ENCODE measurements at places on chromosomes 5 and 9.

DNA sequence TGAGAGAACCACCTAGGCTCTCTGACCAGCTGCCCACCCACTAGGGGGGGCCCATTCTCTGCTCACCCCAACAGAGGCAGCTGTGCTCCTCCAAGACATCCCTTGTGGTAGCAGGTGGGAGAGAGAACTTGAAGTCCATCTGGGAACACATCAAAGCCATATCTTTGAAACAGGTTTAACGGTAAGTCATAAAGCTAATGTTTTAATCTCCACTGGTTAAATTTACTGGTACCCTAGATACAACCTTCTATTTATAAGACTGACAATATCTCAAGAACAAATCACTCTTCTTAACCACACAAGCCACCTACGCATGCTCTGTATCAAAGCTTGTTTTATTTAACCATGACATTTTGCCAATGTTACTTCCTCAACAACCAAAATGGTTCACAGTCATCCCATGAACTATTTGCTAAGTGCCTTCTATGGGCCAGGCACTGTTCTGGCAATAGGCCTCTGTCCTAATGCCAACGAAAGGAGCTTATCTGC is 20.4 kb downstream of the AUH start:
- no peak for DNase-seq

DNA sequence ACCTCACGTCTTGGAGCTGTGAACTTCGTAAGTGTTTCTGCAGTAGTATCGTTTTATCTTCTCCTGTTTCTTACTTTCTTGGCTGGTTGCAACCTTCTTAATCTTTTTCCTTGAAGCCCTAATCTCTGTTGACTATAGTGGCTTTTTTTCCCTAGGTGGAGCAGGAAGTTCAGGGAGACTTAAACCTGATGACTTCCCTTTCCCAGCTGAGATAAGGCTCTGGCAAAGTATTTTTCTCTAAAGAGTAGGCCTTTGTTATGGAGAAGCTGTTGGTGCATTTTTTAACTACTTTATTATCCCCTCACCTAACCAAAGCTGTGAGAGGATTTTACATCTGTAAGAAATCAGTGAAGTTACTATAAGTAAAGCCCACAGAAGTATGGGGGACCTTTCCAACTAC is 723.1 kb upstream of the RIOK2 start:
- DNase-seq = no peak

DNA sequence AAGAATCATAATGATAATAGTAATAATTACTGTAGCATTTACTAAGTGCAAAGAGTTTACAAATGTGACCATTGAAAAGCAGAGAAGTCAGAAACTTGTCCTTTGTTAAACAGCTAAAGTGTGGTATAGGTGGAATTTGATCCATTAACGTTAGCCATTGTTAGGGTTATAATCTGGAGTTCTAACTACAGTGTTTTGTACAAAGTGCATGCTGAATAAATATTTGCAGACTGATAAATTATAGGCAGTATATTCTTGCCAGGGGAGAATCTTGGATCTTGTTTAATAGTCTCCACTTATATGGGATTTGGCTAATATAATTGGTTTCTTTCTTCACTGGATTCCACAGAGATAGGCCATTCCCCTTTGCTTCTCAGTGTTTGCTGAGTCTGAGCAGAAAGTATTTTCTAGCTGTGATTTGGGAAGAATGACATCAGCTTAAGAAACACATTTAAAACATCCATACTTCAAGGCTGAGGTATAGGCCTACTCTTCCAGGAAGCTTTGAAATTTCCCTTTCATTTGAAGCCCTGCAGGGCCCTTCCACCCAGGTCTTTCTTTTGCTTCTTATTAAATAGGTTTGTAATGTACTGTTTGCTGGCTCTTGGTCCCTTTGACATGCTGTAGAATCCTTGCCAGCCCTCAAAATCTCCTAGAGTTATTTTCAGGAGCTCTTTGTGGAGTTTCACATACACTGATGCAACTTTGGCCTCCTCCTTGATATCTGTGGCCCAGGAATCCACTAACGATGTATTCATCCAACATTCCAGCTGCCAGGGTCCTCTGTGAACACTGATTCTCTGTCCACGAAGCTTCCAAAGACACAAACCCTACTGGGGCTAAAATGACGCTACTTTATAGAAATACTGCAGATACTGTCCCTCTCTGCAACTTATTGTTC is 51.4 kb downstream of the ATP10B start:
- no peak for DNase-seq

- no peak for DNase-seq
These were observed 87.9 kb upstream of the FSD1L start for GRCh38 chr9:105359892-105360291.

DNA sequence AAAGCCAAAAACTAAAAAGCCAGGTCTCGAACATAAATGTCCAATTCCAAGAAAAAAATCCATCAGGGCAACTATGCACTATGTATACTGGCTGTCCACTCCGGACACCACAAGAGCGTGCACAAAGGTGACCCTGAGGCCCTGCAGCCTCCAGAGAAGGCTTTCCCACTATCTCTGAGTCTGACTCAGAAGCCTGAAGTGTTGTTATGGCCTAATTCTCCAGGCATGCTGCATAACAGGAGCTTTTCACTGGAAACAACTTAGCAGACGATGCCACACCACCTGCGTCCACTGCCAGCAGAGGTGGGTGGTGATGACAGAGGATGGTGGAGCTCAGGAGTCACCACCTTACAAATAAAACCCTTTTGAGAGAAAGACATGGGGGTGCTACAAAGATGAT is 63.7 kb downstream of the HABP4 start:
- DNase-seq = no peak

- DNase-seq = no peak
These were observed 354.2 kb downstream of the MRPS30 start for GRCh38 chr5:45162974-45163373.

- no peak for DNase-seq
These were observed 11.3 kb upstream of the GRHPR start for GRCh38 chr9:37410969-37411785.

GRCh38 chr5:165004175-165004574 is 1498.8 kb downstream of the MAT2B start:
- DNase-seq = no peak

GRCh38 chr5:130528474-130528873 is 624.2 kb downstream of the CHSY3 start:
- DNase-seq = no peak

DNA sequence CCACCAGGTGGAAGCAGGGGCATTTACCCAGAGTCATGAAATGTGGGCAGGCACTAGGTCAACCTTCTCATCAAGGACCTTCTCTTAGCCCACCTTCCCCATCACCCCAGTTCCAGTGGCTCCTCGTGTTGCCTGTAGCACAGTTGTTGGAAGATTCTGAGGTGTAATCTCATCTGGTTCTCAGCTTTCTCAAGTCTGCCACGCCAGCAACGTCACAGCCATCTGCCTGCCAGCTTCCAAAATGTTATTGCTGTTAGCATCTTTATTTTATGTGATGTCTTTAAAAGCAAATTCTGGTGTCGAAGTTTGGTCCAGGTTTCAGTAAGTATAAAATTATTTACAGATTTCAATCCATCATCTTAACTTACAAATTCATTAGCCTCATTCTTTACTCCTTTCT is 10.7 kb downstream of the C9orf153 start:
- DNase-seq = no peak

DNA sequence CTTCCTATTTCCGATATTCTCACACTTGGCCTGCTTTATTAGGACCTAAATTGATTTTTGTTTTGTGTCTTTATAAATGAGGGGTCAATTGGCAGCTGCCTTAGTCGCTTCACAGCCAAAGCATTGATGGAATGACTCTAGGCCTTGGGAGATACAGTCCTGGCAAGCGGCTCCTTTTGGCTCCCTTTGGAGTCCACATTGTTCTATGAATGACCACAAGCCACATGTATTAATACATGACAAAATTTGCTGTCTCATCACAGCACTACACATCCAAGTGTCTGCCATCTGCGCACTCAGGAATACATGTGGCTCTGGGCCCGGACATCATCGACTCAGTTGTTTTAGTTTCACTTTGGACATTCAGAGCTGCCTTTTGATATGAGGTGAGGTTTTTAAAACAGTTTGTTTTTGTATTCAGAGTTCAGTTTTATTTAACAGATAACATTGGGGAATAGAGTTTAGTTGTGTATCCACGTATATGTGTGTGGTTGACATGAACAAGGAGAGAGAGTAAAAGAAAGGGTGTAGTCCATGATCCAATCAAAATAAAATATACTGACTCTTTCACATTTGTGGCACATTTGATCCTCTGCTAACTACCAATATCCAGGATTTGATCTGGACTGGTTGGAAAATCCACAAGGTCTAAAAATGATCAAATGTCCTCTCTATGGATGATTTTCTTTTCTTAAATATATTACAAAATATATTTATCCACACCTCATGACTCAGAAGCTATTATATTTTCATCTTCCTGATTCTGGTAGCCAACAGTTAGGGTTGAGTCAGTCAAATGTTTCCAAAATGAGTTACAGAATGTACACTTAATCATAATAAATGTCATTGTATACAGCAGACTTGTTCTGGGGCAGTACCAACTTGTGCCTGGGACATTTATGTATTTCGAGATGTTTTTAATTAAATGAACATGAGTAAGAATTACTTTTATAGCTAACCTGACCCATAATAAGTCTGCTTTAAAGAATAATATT is 114.0 kb upstream of the MTAP start:
- DNase-seq = no peak

- DNase-seq = no peak
These were observed 34.2 kb downstream of the CDC14B start for GRCh38 chr9:96585426-96585825.

GRCh38 chr9:130433168-130433946 is 11.4 kb upstream of the ASS1 start:
- peak; percentile 25 for DNase-seq

- no peak for DNase-seq
These were observed 192.1 kb downstream of the RAB3C start for GRCh38 chr5:58774937-58775336.

DNA sequence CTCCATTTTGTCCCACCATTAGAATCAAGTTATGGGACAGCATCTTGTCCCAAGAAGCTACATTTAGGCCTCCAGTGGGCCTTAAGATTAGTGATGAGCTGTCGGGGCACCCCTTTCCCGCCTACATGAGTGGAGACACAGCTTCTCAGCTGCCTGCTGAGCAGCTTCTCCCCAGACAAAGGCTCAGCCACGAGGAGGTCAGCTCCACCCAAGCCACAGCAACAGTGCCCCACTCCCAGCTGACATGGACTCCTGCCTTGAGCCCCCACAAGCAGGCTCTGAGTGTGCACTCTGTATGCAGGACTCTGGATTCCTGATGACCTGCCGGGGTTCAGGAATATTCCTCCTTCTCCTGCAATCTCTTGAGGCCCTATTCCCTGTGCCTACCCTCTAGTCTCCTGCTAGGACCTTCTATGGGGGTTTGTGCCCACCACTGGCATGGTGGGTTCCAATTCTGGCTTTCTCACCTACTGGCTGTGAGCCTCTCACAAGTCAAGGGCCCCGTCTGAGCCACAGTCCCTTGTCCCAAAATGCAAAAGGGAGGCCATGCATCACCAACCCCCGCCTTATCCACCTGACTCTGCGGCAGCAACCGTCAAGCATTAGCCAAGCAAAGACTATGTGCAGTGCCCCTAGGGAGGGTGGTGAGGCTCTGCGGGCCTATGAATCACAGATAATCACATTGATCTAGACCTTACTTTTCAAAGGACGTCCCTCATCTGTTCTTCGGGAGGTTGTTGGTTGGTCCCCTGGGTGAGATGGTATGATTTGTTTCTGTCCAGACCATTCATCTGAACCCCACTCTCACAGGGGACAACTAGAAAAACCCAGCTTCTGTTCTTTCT is 269.1 kb downstream of the MED10 start:
- no peak for DNase-seq

DNA sequence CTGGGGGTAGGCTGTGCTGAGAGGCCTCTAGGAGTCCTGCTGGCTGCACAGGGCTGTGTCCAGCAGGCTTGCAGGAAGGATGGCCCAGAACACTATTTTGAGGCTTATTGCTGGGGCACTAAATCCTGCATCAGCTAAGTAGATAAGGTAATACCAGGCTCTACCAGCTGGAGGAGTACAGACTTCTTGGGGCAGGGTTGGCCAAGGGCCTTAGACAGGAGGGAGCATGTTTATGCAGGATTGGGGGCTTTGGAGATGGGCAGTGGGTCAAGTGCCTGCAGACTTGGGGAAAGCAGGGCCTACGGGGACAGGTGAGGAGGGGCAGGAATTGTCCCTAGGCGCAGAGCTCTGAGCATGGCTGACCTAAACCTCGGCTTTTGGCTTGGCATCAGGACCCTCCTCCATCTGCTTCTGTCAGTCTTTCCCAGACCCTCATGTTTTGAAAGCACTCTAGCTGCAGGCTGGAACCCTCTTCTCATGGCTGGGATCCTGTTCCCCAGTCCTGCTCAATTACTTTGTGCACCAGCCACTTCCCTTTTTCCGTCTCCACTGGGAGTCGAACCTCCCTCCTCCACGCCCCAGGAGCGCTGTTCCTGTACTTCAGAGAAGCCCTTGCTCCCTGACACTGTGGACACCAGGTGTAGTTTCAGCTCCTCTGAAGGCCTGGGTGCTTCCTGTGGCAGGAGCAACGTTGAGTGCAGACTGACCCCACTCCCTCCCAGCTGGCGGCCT is 61.0 kb upstream of the SPTLC1 start:
- no peak for DNase-seq

DNA sequence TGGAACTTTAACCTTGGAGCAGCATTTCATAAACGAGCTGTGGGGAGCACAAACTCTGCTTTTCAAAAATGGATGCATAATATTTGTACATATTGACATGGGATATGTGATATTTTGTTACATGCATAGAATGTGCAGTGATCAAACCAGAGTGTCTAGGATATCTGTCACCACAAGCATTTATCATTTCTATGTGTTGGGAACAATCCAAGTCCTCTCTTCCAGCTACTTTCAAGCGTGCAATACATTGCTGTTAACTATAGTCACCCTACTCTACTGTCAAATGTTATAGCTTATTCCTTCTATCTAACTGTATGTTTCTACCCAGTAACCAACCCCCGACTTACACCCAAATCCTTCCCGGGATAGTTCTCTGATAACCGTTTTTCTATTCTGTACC is 15.0 kb upstream of the C5orf58 start:
- DNase-seq = no peak

DNA sequence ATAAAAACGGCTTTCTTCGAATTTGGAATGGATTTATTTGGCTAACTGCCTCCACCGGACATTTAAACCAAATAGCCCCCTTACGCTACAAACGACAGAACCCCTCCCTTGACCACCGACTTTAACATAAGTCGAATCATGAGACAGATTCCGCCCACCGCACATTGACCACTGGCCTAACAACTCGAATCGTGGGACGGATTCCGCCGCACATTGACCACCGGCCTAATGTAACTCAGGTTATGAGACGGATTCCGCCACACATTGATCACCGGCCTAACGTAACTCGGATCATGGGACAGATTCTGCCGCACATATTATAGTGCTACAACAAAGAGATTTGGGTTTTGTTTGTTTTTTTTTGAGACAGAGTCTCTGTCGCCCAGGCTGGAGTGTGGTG is 2.7 kb upstream of the LCN9 start:
- no peak for DNase-seq

DNA sequence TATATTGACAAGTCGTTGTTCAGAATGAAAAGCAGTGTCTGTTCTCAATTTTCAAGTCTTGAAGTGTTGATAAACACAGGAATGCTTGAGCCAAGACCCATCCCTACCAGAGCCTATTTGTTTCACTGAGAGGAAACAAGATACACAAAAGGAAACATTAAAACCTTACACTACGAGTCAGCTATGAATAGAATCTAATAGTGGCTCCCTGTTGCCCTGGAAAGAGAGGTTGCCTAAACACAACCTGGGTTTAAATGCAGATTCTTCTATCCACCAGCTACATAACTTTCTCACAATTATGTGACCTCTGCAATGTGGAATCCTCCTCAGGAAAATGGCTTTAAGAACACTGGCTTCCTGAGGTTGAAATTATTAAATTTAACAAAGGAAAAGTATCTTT is 29.1 kb upstream of the BNC2 start:
- DNase-seq = no peak

GRCh38 chr9:89884356-89885083 is 279.7 kb downstream of the GADD45G start:
- DNase-seq = no peak

Measured in COR-L47 (cell line).